ENCODE measurements at places on chromosomes 7 and 10.

DNA sequence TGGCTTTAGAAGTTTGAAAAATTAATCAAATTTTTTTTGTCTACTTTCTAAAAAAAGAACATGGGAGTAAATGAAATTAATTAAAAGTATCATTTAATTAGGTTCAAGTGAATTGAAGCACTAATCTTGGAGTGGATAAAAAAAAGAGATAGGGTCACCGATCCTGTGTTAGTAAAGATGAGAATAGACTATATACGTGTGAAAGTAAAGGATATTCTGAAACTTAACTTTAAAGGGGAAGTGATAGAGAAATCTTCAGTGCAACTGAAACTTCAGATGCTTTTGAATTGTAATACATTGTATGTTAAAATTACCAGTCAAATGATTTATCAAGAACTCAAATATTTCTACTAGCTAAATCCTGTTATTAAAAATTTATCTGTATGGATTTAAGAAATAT lies 4.8 kb downstream of the NHLRC2 start:
- no peak for DNase-seq

GRCh38 chr10:117684672-117685211 lies 142.2 kb downstream of the EMX2 start:
- no peak for DNase-seq

DNA sequence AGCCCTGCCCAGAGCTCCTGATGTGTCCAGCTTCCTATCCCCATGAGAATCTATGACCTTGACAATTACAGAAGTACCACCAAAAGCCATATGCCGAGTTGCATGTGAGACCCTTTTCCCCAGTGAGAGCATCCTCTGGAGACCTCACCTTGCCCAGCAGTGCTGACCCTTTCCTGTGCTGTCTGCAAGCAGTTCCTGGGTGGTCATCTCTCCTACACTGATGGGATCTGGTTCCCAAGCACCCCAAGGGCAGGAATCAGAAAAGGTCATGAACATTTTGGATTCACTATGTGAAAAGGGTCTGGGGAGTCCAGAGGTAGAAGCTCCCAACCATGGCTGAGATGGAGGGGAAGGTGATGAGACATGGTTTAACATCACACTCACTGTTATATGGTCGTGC lies 18.2 kb downstream of the SFTPD start:
- DNase-seq: no peak

GRCh38 chr7:139782932-139783331 lies 5.1 kb upstream of the HIPK2 start:
- DNase-seq: no peak

DNA sequence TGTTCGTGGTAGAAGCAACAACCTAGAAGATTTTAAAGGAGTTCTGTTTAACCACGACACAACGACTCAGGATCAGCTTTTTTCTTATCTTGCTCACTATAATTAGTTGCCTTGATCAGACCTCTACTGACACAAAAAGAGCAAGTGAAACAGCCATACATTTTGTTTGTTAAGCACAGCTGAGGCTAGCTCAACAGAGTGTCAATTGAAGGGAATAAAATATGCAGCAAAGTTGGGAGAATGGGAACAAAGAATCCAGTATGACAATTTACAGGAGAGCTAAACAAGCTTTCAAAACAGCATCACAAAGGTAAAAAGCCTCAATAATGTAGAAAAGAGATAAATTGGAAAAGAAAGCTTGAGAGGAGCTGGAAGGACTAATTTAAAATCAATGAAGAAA lies 40.5 kb upstream of the HERPUD2 start:
- no peak for DNase-seq

GRCh38 chr7:133165529-133165928 lies 83.6 kb upstream of the CHCHD3 start:
- DNase-seq: no peak

- DNase-seq: no peak
Observed at GRCh38 chr7:94301024-94301586, 93.6 kb upstream of the COL1A2 start.

GRCh38 chr7:11458736-11459483 lies 373.1 kb downstream of the THSD7A start:
- no peak for DNase-seq

- no peak for DNase-seq
Observed at GRCh38 chr10:127872011-127872761, 20.6 kb downstream of the CLRN3 start.

DNA sequence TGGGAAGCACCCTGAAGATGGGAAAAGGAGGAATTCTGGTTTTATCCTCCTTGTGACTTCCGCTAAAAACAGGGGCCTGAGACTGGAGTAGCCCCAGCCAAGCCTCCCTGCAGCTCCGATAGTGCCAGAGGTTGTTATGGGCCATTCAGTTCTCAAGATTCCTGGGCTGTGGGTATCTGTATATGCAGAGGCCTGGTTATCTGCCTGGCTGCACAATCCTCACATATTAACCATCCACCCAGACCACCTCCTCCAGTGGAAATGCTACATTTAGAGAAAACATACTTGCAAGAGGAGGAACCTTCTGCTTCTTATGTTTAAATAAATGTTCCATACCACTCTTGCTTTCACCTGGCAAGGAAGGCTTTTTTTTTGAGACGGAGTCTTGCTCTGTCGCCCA lies 34.6 kb downstream of the ARL3 start:
- DNase-seq: no peak

GRCh38 chr7:69412331-69413146 lies 185.7 kb upstream of the AUTS2 start:
- no peak for DNase-seq

DNA sequence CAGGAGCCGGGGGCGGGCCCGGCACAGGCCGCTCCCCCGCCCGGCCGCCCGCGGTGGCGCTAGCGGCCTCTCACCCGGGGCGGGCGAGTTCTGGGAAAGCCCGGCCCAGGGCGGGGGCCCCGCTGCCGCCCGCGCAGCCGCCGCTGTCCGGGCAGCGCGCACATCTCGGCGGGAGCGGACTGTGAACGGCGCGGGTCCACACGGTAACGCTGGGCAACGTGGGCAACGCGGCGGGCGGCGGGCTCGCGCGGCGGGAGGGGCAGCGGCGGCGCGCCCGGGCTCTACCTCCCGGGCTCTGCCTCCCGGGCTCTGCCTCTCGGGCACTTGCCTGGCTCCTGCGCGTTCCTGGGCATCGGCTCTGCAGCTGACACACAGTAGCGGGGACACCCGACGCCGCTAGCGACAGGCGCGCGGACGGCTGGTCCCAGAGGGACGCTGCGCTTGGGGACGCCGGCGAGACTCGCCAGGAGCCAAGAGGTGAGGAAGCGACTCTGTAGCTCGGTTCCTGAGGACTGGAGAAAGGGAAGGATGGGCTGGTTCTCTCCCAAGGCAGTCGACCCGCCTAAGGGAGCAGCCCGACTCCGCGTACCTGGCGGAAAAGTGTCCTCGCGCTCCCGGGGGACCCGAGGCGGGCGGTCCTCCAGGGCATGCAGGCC lies at the start of gene PLCE1:
Gene PLCE1, plus strand, starts transcription at position 150 of the 656 bp plus-strand sequence. CDS start 37,116 bp downstream, outside the sequence.
- no peak for DNase-seq

DNA sequence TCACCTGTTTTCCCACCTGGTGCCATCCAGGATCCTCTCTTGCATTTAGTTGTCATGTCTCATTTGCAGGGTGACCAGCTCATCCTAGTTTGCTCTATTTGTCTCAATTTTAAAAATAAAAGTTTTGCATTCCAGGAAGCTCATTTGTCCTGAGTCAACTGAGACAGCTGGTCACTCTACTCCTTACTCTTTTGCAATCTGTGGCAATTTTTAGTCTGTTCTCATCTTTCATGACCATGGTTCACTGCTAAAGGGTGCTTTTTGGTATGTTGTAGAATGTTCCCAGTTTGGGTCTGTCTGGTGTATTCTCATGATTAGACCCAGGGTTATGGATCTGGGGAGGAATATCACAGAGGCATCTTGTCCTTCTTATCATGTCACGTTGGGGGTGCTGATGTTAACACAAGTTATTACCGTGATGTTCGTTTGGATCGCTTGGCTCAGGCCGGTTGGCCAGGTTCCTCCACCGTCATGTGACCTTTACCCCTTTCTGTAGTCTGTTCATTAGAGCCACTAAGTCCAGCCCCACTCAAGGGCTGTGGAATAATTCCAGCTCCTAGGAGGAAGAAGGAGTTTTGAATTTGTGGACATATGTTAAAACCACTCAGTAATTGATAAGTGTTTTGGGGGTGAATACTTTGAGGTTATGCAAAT lies 103.3 kb upstream of the IGFBP3 start:
- DNase-seq: no peak

GRCh38 chr10:7519351-7519750 lies 108.5 kb upstream of the SFMBT2 start:
- DNase-seq: no peak

DNA sequence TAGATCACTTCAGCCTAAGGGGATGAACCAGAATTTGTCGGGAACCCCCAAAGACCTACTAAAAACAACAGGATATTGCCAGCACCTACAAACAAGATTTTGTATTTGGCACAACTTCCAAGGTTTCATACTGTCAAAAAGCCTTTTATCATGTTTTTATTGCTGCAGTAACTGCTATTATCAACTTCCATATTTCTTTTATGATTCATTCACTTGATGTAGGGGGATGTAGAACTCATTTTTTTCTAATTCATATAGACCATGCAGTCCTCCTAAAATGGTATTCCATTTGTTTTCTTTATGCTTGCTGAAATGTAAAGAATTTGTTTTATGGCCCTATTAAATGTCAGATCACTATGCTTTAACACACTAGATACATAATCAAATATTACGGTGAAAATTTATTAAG lies 30.0 kb upstream of the WNT16 start:
- DNase-seq: no peak

DNA sequence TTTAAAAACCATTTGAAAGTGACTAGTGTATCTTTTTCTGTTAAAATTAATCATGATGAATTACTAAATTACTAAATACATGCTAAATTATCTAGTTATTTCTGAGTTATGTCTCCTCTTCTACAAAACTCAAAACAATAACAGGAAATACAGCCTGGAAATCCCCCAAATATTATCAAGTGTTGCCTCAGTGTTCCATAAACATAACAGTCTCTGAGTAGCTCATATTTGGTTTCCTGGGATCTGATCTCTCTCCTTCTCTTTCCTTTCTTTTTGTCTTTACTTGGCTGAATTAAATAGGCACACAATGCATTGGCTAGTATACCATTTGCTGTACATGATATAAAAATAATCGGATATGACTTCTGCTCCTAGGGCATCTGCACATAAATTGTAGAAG lies 277.6 kb upstream of the IGFBP3 start:
- no peak for DNase-seq

- DNase-seq: no peak
Observed at GRCh38 chr7:2007551-2007950, 225.2 kb downstream of the MAD1L1 start.

- DNase-seq: no peak
Observed at GRCh38 chr10:24721229-24722106, 2.2 kb downstream of the ARHGAP21 start.

GRCh38 chr7:24283897-24284698 lies at the start of gene NPY:
TSS of gene NPY (plus strand) at chr7:24284190. CDS start at chr7:24285241, 1,051 bp downstream.
- no peak for DNase-seq

GRCh38 chr10:15719899-15720634 lies at the start of gene ITGA8:
TSS of gene ITGA8 (minus strand) at chr10:15719922. CDS start at chr10:15719771, 151 bp downstream.
- no peak for DNase-seq

DNA sequence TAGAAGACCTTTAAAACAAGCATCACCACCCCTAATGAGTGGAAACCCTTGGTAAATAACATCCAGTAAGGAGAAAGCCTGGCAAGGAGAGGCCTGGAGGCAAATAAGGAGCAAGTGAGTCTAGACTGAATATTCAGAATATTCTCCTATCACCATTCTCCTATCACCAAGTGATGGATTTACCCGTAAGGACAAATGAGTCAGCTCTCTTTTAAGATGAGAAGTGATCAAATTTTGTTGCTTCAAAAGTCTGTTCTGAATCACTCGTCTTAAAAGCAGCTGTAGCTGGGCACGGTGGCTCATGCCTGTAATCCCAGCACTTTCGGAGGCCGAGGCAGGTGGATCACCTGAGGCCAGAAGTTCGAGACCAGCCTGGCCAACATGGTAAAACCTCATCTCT lies 28.4 kb downstream of the KIAA1549 start:
- no peak for DNase-seq

DNA sequence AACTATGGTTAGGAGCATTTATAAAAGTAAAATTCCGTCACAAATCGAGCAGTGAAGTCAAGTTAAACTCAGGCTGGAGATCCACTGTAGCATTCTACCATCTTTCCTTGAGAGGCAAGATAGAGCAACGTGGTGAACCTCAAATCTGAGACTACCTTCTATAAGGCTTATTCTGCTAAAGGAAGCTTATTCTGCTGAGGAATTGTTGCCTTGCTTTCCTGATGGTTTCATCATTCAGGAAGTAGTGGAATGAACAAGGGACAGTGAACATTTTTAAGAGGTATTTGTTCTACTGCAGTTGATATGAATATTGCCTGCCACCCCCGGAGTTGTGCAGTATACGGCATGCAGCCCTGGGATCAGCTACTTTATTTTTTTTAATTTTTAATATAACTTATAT lies 170.8 kb downstream of the VPS50 start:
- DNase-seq: no peak

DNA sequence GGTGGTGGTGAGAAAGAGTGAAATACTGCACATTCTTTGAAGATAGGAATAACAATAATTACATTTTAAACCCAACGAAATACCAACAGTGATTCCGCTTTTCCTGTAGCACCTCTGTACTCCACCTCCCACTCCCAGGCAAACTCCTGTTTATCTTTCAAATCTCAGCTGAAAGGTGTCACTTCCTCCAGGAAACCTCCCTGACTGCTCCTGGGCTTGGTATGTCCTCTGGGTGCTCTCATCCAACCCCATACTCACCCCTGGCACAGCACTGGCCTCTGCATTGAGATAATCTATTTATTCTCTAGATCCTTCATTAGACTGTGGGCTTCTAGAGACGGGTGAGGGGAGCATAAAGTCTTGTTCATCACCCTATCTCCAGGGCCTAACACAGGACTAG lies 148.0 kb downstream of the MYOF start:
- no peak for DNase-seq

- no peak for DNase-seq
Observed at GRCh38 chr7:149001427-149002068, 26.8 kb downstream of the PDIA4 start.

- no peak for DNase-seq
Observed at GRCh38 chr10:126224967-126225671, 163.2 kb downstream of the ADAM12 start.

All from CD4-positive, alpha-beta T cell treated with Interleukin-2 at 100 ng/mL for 4 hours (primary cell).